Activated T-cell treated with anti-CD3 and anti-CD28 coated beads, Interleukin-2, amount 50 U/mL, for 48 hours (primary cell): ENCODE measurements at places on chromosomes 4 and X.

- DNase-seq: no peak
These were observed 712 bp downstream of the PNPLA4 start for GRCh38 chrX:7926501-7926900.

- no peak for DNase-seq
These were observed 48.9 kb upstream of the ZNF518B start for GRCh38 chr4:10506077-10506476.

DNA sequence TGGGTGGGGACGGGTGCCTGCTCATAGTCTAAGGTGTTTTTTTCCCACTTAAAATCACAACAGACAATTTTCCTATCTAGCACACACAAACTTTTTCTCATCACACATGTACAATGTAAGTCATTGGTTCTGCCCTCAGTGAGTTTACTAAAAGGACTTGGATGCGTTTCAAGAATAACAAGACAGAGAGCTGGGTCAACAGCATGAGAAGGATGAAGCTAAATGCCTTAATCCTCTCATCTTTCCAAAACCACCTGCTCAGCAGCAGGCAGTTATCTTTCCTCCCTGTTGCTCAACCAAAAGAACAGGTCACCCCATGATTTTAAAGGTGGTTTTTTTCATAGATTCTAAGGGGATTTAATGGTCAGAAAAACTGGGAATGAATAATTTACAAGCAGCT, 40.1 kb downstream of the OFD1 start:
- DNase-seq: no peak

DNA sequence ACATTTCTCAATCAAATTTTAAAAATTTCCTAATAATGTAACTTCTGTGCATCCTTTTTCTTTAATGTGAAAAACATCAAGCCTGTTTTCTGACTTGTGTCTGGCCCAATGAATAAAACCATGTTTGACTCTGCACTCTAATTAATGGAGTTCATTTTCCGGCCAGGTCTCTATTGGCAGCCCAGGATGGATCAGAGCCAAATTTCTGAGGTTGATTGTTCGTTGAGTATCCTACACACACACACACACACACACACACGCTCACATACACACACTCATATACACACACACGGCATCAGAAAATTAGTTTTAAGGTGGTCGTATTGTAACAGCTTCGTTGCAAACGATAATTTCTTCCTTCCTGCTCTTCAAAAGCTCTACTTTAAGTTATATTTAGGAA, 28.9 kb upstream of the TLL1 start:
- DNase-seq: no peak

DNA sequence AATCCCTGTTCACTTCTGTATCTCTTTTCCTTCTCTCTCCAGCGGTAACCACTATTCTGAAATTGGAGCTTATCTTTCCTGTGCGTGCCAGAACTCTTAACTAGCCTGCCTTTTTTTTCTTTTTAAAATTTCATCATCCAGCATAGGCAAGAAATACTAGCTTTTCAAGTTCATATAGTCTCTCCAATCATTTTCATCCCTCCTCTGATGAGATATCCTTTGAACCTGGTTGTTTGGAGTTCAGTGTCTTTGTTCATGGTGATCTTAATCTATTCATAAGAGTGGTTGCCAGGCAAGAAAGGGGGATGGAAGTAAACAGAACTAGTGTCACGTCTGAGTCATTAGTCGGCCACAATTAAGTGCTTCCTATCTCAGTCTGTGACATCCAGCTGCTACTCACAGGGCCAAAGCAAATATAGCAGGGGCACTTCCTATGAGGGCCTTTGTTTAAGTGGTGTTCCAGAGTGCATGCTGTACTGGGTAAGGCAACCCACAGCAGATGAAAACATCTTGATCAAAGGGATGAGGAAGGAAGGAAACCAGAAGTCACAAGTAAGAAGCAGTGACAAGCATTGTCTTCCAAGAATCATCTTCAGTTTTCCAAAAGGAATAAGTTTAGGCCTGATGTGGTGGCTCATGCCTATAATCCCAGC, 56.4 kb upstream of the XIAP start:
- no peak for DNase-seq

DNA sequence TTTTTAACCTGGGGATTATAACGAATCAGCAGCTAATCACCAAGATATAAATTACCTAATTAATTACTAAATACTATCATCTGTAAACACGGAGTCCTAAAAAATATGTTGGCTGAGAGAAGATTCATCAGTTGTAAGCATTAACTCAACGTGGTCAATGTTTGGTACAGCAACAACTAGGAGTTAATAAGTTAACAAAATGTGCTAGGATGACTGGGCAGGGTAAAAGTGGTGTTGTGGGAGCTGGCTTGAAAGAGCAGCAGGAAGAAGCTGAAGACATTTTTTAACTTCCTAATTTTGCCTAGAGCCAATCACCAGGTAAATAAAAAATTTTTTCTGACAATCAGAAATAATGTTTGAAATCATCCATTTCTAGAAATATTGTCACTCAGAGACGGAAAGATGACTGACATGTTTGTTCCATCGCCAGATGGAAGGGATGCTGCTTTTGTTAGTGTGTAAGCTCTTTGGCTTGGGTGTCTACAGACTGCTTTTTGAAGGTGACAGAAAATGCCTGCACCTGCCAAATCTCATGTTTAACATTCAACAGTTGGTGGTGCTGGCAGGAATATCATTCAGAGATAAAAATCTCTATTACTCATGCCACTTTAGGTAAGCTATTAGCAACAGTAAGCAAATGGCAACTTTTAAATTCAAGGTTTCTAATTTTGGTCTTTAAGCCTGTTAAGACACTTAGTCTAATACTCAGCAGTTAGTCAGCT, 1126.9 kb downstream of the STPG2 start:
- DNase-seq: no peak

DNA sequence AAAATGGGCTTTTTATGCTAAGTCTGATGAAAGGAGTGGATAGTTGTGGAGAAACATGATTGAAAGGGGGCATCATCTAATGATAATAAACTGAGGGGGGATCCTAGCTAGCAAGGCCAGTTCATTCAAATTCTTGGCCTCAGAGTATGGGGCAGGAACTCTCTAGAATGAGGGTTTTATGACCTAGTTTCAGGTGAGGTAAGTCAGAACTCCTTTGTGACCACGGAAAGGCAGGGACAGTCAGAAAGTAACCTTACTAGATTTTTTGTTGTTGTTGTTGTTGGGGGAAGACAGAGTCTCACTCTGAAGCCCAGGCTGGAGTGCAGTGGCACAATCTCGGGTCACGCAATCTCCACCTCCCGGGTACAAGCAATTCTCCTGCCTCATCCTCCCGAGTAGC, 1.5 kb upstream of the PAQR3 start:
- no peak for DNase-seq

- no peak for DNase-seq
These were observed 155.0 kb downstream of the RELL1 start for GRCh38 chr4:37531151-37531550.

- DNase-seq: no peak
These were observed 4.2 kb upstream of the PDHA2 start for GRCh38 chr4:95835672-95836071.

GRCh38 chr4:162126729-162127128, 37.1 kb downstream of the FSTL5 start:
- DNase-seq: no peak

GRCh38 chrX:12307961-12308360, 169.7 kb downstream of the FRMPD4 start:
- no peak for DNase-seq

GRCh38 chrX:29841750-29842149, 373.6 kb upstream of the MAGEB2 start:
- DNase-seq: no peak

- no peak for DNase-seq
These were observed 12.0 kb upstream of the DCHS2 start for GRCh38 chr4:154503598-154503997.

GRCh38 chrX:153179131-153179530, at the start of gene MAGEA1:
Gene MAGEA1 (plus strand): TSS chrX:153179284. CDS start chrX:153182390, 3,106 bp downstream.
- no peak for DNase-seq

- no peak for DNase-seq
These were observed 61.2 kb downstream of the PASD1 start for GRCh38 chrX:151624677-151625076.

DNA sequence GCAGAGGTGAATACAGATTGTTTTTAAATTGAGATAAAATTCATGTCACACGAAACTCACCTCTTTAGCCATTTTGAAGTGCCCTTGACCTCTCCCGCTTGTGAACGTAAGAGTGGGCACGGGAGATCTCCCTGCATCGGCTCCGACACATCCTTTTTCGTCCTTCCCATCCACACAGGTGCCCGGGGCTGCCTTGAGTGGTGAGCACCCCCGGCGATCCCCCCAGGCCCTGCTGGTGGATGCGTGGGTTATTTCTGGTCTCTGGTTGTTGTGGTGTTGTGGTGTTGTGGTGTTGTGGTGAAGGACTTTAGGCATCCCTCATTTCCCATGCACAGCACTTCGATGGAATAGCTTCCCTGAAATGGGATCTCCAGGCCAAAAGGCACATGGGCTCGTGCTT, 46.1 kb downstream of the PSAPL1 start:
- no peak for DNase-seq

GRCh38 chr4:109005523-109005922, 242.7 kb upstream of the ETNPPL start:
- DNase-seq: no peak

- no peak for DNase-seq
These were observed 131.2 kb upstream of the PAK3 start for GRCh38 chrX:110964786-110965185.

- DNase-seq: no peak
These were observed 231.3 kb downstream of the INPP4B start for GRCh38 chr4:142614621-142615323.

DNA sequence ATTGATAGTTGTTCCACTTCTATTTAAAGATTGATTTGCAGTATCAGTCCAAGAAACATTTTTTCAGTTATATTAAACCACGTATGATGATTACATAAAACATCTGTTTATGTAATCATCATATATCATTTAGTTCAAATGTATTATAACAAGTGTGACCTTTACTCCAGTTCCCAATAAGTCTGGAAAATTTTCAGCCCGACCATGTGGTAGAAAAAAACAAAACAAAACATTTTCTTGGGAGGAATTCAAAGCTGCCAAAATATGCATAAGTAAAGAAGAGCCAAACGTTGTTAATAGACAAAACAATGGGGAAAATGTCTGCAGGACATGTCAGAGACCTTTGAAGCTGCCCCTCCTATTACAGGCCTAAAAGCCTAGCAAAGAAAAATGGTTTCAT, 709.1 kb downstream of the FAT4 start:
- no peak for DNase-seq

DNA sequence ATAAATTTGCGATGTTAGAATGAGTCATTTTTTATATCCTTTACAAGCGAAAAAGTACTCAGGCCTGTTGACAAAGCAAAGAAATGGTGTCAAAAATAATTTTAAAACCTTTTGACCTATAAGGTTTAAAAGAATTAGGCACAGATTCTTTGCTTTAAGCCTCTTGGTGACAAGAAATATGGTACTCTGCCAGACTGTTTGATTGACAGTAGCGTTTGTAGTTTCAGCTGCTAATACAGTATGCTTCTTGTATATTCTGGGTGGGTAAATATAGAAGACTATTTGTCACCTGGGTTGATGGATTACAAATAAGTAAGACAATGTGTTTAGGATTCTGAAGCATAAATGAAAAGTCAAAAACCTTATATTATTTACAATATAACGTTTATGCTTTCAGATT, 193.1 kb upstream of the PITX2 start:
- no peak for DNase-seq

DNA sequence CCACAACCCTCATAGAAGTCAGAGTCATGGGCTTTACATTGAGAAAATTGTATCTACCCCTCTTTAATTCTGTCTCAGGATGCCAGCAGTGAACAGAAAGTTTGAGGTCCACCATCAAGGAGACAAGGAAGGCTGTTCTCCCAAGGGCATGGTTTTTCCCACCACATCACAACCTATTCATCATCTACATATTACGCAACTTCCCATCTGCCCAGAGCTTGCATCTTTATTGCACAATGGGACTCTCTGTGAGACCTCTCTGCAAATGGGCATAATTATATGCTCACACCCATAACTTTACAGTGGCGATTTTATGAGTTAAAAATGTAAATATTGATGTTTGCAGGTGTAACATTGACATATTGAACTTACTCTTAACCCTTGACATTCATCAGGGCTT, 38.9 kb downstream of the PAGE2 start:
- DNase-seq: no peak

- DNase-seq: no peak
These were observed 1.6 kb downstream of the MED14 start for GRCh38 chrX:40733706-40734105.

- no peak for DNase-seq
These were observed 62.8 kb downstream of the PPP3CA start for GRCh38 chr4:101284546-101284945.

GRCh38 chr4:10831727-10832408, 147.3 kb upstream of the CLNK start:
- DNase-seq: no peak

DNA sequence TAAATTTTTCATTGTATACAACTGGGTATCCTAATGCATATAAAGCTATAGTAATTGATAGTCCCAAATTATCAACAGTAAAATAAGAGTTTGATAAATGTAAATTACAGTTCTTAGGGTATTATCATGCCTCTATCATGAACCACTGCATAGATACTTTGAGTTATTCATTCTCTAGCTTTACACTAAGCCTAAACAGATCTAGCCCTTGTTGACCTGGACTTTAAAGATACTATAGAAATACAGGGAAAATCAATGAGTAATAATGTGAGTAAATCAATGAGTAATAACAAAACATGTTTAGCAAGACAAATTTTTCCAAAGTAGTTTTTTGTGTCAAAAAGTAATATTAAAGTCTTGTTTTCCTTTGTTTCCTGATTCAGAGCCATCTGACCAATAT, 228.4 kb downstream of the SCFD2 start:
- no peak for DNase-seq

GRCh38 chr4:181541396-181541795, 701.8 kb upstream of the TENM3 start:
- DNase-seq: no peak

DNA sequence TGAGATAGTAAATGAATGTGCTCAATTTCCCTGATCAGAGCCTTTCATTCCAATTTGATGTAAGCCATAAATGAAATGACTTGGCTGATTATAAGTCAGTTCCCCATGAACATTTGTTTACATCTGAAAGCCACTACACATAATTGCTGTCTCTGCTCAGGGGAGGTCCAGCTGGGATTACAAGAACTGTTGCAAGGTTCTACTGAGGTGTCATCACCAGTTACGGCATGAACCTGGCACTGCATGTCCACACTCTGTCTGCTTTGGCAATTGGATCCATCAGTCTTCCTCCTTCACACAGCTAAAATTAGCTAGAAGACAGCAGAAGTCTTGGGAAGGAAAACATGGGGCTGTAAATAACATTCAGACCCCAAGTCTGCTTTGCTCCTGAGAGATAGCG, 12.8 kb upstream of the MBNL3 start:
- DNase-seq: no peak

GRCh38 chrX:37867536-37868153, 20.3 kb upstream of the DYNLT3 start:
- no peak for DNase-seq

DNA sequence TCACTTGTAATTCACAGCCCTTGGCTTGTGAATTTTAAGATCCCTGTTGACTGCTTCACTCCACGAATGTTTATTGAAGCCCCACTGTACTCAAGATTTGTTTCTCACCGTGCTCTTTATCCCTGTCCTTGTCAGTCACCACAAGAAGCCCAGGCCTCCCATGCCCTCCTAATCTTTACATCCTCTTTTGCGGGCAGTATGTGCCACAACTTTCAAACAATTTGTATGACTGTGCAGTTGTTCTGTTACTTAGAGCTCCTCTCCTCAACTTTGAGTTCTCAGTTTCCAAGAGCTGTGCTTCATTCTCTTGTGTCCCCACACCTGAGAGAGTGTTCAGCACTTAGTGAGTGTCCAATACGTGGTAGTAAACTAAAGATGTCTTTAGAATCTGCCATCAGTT, 467.7 kb downstream of the NKX6-1 start:
- no peak for DNase-seq
